ENCODE measurements at places on chromosomes 11 and 22.

- DNase-seq, result no peak
Observed at GRCh38 chr11:76625472-76626186, 44.9 kb downstream of the LRRC32 start.

GRCh38 chr11:15346907-15347306 is 232.2 kb downstream of the INSC start:
- DNase-seq, result no peak

DNA sequence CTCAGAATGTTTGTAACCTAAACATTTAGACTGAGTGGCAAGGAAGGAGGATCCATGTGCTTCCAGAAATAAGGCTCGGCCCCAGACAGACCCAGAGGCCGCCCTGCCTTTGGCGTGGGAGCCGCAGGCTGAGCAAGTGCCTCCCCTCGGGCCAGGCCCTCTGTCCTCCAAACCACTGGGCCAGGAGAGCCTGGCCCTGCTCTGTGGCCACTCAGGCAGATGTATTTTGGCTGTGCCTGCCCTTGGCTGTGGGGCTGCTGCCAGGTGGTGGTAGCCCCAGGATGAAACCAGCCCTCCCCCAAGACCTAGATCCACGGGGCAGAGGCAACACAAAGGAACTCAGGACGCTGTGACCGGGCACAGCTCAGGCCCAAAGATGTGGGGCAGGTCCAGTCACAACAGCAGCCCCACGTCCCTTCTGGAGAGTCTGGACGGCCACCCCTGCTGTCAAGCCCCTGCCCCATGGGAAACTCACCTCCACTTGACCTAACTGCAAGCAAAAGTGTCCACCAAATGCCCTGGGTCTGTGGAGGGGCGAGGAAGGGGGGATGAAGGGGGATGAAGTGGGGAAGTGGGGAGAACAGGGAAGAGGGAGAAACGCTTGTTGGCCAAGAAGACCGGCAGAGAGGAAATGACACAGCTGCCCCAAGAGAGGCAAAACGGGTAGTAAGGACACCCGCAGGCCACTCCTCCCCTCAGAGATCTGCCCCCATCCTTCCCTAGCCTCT is 24.0 kb downstream of the PISD start:
- peak; percentile 91 for DNase-seq

DNA sequence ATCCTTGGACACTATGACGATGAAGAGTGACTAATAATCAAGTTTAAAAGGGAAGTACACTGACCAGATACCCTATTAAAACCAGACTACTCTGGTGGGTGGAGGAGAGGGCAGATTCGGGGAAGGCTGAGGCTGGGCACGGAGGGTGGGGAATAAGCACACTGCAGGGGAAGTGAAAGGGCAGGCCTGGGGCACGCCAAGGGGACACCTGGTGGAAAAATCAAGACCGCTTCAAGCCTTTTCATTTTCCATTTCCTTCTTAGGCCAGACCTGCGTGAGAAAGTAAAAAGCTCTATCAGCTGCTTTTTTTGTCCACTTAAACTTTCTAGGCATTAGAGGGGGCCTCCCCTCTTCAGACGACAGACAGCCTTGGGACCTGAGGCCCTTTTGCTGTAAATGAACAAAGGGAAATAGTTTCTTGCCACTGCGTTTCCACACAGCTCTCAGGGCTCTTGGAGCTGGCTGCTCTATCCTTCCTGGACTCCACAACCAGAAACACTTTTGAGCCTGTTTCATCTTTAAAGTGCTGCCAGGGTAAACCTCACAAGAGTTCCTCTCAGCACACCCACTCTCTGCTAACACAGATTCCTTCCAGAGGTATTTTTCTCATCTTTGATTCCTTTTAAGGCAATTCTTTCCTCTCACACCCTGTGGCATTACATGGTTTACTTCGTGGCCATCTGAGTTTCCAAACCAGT is 25.0 kb upstream of the SERPIND1 start:
- DNase-seq, result peak; percentile 44

DNA sequence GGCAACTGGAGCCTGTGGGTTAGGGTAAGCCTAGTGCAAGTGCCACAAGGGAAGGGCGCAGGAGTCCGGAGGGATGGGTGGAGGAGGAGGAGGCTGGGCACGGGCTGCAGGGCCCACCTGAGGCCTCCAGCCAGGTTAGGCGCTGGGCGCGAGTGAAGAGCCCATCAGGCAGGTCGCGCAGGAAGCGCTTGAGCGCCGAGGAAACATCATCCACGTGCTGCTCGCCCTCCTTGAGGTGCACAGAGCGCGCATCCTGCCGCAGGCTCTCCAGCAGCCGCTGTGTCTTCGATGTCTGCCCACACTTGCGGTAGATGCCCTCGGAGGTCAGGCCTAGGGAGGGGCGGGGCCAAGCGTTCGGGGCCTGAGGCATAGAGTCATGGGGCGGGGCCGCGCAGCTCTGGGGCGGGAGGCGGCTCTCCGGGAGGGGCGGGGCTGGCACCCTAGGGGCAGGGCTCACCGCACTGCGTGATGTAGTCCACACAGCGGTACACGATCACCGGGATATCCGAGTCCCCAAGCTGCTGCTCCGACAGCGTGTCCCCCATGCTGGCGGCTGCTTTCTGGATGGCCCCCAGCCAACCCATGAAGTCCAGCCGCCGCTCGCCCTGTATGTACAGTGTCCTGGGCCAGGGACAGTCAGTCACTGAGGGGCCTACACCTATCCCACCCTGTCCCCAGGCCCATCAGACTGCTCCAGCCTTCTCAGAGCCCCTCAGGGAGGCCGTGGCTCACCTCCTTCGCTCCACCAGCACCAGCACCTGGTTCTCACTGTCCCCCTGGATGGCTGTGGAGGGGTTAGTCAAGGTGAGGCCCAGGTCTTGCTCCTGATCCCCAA is 22.9 kb upstream of the PDE2A start:
- no peak for DNase-seq

DNA sequence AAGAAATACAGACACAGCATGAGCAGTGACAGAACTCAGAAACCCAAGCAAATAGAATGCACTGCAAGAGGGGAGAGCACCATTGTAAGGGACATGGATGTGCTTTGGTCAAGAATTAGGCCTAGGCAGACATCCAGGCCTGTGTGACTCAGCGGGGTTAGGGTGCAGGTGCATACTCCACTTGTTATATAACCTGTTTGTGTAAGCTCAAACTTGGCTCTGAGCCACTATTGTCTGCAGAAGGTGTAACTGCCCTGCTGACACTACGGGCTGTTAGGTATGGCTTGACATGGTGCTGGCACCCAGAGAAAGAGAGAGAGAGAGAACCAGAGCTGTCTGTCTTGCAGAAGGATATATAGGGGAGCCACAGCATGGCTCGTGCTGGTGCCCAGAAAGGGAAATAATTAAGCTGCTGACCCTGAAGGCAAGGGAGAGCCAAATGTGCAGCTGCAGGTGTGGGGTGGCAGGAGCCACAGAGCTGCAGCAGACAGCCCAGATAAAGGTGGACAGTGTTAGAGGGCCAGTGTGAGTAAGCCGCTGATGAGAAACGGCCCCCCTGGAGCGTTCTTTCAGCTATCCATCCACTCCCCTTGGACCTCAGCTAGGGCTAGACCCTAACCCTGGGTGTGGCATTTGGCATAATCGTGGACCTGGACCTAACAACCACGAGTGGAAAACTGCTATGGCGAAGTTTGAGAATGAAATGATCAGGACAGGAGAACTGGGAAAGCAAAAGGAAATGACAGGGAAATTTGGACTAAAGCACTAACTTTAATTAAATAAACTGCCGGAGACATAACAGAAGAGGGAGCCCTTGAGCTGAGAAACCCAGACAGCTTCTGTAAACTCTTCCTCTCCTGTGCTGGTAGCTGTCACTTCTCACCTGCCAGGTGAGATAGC is 253.0 kb upstream of the CCDC179 start:
- DNase-seq, result peak; percentile 14

DNA sequence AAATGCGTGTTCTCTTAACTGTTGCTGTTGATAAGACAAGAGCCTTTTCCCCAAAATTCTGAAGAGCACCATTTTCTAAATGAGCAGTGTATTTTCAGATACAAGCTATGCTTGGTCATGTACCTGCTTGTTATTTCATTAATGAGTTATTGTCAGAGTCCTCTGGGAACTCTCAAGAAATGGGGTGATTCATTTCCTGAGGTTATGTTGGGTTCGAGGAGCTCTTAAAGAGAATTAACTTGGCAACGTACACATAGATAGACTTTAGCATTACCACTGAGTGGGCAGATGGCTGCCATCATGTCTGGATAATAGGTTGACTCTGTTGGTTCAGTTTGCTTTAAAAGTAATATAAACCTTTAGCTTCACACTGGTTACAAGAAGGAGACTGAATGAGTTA is 87.9 kb upstream of the SORL1-AS1 start:
- no peak for DNase-seq

DNA sequence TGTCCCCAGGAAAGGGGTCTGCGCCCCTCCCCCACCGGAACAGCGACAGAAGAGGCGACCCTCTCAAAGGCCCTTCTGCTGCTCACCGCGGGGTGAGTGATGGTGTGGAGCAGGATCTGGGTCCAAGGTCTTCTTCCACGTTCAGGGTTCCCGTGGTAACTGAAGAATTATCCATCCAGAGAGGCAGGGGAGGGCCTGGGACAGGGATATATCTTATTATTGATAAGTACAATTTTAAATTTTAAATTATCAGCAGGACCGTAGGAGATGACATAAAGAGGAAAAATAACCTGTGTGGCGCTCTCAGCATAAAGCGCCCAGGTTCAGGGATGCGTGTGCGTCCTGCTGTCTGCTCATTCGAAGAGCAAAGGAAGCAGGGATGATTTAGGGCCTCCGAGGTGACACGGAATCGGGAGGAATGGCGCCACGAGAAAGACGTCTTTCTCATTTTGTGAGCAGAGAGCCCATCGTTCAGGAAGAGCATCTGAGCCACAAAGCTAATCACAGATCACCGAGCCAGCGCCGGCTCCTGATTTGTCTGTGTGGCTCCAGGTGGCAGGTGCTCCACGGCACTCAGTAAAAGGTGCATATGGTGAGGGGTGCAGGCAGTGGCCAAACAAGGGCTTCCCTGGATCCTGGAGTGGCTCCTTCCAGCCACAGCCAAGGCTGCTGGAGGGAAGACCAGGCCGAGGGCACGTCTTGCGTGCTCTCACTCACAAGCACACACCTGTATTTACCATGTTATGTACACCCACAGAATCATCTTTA is 19.3 kb downstream of the KRTAP5-5 start:
- DNase-seq, result no peak

GRCh38 chr22:50713571-50714056 is 24.4 kb upstream of the ACR start:
- no peak for DNase-seq

GRCh38 chr11:15624701-15625100 is 510.0 kb downstream of the INSC start:
- no peak for DNase-seq

DNA sequence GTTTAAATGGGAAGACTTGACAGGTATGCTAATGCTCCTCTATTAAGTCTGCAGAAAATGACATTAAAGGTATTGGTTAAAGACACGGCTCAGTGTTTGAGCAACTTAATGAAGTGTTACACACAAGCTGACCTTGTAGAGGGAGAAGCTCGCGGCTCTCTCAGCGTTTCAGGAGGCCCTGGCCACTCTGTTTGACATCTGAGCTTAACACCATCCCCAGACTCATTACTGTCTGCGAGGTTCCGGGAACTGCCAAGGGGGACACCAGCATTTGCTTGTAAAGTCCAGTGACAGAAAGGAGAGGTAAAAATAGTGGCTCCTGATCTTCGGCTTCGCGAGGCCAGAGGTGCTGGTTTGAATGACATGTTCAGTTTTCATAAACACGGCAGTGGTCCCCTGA is 540.7 kb upstream of the CADM1 start:
- no peak for DNase-seq

- DNase-seq, result no peak
Observed at GRCh38 chr11:126163074-126163700, 48.3 kb downstream of the RPUSD4 start.
